Ecto neural progenitor cell (in vitro differentiated cells): ENCODE measurements at places on chromosomes 12 and 14.

DNA sequence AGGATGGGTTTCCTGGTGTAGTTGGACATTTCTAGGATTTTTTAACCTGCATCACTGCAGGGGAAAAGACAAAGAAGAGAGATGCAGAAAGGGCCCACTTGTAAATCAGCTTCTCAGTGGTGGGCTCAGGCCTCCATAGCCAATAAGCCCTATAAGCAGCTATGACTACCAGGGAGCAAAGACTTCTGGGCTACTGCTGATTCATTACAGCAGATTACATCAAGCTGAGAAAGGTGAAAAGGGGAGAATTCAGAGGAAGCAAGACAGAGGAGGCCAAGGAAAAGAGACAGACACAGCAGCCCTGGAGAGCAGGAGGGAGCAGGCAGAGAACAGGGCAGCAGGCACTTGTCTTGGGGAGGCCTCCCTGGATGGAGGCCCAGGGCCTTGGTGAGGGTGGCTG, 95.2 kb downstream of the KCNA5 start:
- DNase-seq: no peak

GRCh38 chr12:105705765-105706164, 375.3 kb downstream of the C12orf75 start:
- DNase-seq: no peak

- no peak for DNase-seq
These were observed 8.3 kb upstream of the GNS start for GRCh38 chr12:64767495-64767894.

GRCh38 chr14:44960146-44960545, 1.6 kb downstream of the KLHL28 start:
- no peak for DNase-seq

DNA sequence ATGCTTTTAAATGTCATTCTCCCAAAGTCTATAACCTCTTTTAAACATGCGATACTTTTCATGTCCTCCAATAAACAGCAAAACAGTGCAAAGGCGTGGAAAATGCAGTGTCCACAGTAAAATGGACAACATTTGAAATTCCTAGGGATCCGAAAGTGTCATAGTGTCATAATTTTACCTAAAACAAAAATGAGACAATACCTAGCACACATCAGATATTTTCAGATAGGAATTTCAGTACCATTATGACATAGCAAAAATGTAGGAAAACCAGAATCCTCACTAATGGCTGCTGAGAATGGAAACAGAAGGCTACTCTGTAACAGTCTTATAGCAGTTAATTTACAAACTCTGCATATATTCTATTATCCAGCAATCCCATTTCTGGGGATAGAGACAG, 33.1 kb downstream of the KCNH5 start:
- DNase-seq: no peak

GRCh38 chr12:50003595-50003994, 21.7 kb downstream of the RACGAP1 start:
- no peak for DNase-seq
